Prostate gland (tissue), 2 donors: ENCODE measurements at places on chromosomes 5 and 9.

GRCh38 chr5:65820373-65820772 is 98.4 kb downstream of the NLN start:
- no peak for DNase-seq

- no peak for DNase-seq
Observed at GRCh38 chr5:39169081-39169480, 50.3 kb downstream of the FYB1 start.

DNA sequence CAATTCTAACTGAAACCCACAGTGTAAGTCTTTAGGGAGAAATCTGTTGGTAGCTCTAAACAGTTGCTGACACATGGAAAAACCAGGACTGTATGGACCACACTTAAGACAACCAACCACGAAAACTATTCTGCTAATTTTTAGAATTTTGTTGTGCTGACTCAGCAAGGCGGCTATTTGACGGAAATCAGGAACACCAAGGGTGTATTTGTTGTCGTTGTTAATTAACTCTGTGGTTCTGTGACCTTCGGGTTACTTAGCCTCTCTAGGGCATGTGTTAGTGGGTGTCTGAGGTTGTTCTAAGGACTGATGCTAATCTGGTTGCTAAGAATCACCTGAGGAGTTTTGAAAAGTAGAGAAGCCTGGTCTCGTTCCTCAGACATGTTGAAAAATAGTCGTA is 79.2 kb downstream of the ATP10B start:
- no peak for DNase-seq

- no peak for DNase-seq
Observed at GRCh38 chr9:72509635-72510034, 11.8 kb upstream of the TMC1 start.

DNA sequence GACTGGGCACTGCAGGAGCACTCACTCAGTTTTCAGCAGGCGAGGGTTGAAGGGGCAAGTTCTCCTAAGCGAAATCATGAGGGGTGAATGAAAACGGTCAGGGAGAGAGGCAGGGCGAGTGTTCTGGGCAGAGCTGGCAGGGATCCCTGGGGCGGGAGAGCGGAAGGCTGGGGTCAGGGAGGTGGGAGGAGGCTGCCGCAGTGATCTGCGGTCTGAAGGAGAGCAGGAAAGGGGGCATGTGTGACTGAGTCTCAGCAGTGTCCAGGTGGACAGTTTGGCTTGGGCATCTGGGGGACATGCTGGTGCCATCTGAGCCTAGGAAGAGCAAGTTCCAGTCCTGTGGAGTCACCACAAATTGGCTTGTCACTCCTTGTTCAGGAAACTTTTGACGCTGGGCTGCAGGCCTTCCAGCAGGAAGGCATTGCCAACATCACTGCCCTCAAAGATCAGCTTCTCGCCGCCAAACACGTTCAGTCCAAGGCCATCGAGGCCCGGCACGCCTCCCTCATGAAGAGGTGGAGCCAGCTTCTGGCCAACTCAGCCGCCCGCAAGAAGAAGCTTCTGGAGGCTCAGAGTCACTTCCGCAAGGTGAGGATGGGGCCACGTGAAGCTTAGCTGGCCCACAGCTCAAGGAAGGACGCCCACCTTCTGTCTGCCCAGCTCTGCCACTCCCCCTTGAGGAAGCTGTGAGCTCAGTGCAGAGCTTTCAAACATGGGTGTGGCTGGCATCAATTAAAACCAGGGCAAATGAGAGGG is 31.1 kb downstream of the DYNC2I2 start:
- DNase-seq = no peak

DNA sequence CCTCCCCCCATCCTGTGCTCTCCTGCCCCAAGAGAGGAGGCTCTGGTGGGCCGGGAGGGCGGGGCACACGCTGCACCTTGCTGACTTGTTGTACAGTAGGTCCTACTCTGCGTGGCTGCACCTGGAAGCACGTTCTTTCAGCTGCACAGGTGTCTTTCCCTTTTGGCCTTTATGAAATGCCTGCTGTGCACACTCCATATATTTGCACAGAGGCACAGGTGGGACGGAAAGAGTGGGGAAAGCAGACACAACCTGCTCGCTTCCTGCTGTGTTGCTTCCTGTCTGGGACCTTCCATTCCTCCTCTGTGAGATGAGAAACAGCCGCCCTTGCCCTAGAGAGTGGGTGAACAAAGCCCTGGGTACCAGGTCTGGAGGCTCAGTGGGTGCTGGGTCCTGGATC is 4.8 kb downstream of the USP20 start:
- no peak for DNase-seq

DNA sequence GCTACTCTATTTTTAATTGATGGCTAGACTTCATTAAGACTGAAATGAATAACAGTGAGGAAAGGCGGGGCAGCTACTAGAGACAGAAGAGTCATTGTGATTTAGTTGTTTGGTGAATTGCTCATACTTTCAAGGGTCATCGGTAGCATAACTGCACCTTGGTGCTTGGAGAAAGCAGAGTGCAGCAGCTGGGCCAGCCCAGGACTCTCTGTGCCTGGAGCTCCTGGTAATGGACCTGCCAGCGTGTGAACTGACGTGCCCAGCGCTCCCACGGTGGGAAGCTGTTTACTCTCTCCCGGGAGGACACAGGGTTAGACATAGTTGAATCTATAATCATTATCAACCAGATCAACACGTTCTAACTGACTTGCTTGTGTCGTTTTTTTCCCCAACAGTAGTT is 42.9 kb downstream of the LURAP1L start:
- peak; percentile 40 for DNase-seq

DNA sequence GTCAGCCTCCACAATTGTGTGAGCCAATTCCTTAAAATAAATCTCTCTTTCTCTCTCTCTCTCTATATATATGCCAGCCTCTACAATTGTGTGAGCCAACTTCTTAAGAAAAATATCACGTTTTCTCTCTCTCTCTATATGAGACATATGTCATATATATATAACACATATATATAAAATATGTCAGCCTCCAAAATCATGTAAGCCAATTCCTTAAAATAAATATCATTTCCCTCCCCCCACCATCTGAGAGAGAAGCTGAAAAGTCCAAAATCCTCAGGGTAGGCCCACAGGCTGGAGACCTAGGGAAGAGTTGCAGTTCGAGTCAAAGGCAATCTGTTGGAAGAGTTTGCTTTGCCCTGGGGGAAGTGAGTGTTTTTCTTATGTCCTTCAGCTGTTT is 158.1 kb upstream of the RPS23 start:
- DNase-seq = no peak

DNA sequence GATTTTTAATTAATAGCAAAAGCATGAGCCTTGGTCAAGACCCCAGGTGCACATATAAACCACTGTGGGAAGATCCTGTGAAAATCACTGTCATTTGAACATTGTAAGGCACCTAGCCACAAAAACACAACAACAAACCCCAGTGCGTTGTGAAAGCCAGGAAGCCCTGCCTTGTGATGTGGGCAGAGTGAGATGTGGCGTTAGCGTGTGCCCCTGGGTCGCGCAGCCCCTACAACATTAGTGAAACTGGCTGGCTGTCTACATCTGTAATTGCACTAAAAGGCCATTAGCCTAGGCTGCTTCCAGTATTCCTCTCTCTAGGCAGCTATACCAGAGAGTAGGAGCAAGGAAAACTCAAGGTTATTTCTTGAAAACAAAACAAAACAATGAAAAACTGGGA is 21.1 kb upstream of the PDZD2 start:
- DNase-seq = no peak

DNA sequence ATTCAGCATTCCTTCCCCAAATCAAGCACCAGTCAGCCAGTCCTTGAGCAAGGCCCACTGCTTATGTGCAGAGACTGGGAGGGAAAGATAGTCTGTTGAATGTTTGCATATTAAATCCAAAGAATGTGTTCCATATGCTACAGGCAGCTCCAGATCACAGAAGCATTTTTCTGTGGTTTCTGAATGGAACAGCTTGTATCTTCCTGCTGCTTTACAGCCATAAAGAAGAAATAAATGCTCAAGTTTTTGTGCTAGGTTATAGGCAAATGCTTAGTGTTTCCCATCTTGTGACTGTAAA is 310.3 kb downstream of the TRIM36 start:
- no peak for DNase-seq

GRCh38 chr5:1192971-1193590 is 8.3 kb upstream of the SLC6A19 start:
- no peak for DNase-seq

DNA sequence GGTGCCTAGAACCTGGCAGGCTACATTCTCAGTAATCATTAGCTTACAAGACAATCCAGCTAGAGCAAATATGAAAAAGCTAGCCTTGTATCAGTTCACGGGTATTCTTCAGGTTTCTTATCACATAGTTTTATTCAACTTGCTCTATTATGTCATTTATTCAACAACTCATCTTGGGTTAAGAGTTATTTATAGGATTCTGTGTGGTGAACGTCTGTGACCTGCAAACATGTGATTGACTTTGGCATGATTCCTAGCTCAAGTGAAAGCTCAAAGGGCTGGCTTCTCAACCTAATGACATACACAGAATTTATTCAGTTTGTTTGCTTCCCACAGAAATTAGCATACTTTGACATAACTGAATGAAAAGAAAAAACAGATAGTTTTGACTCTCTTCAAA is 173.1 kb downstream of the PLPPR1 start:
- DNase-seq = no peak

GRCh38 chr5:172380987-172381643 is 73.2 kb downstream of the SH3PXD2B start:
- DNase-seq = peak; percentile 89

DNA sequence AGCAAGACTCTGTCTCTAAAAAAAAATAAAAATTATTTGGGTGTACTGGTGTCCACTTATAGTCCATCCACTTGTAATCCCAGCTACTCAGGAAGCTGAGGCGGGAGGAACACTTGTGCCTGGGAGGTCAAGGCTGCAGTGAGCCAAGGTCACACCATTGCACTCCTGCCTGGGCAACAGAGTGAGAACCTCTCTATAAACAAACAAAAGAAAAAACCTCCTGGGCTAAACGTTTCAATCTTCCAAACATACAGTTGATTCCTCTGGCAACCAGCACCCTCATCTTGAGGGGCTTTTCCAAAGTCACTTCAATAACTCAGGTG is 13.9 kb upstream of the CDK5RAP2 start:
- DNase-seq = no peak

DNA sequence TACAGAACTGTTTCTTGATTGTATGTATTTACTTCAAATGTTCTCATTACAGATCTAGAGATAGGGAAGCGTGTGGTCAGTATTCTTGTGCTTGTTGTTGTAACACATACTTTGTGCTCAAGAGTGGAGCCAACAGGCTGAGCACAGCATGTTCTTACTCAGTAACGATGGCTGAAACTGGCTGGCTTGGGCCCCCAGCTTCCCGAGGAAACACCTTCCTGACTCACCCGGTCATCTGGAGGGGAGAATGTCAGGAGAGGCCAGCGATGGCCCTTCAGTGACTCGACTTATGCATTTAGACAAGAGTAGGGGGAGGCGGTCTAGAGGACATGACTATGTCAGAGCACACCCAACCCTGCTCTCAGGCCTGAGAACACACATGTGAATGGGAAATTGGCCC is 25.6 kb downstream of the ZNF474 start:
- no peak for DNase-seq

DNA sequence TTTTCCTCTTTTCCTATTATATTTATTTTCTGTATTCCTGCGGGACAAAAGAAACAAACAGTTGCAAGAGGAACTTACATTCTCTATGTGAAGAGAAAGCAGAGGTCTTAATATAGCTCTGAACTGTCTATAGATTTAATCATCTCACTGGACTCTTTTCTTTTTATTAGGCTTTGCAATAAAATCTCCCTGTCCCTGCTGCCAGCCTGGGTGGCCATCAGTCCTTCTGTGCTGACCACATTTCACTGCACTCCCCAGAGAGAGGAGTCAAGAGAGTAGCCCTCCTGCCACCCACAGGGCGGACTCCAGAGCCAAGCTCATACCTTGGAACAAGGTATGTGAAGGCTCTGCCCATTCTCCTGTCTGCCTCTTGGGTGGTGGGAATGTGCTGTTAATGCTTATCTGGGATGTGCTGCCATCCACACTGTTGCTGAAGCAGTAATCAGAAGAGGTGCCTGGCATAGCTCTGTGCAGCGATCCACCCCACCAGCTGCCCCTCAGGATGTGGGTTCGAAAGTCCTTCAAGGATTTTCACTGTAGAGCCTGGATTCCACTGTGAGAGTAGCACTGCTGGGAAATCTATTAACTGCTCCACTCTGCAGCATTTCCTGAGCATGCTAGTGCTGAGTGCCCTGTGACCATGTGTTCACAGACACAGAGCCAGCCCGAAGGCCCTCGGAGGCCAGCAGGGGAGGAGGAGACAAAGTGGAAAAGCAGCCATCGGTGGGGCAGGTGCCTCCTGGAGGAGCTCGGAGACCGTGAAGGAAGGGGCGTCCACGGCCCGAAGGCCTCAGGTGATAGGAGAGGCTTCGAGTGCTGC is 334.6 kb downstream of the MED10 start:
- no peak for DNase-seq

- no peak for DNase-seq
Observed at GRCh38 chr5:77642738-77643653, 4.5 kb upstream of the OTP start.

DNA sequence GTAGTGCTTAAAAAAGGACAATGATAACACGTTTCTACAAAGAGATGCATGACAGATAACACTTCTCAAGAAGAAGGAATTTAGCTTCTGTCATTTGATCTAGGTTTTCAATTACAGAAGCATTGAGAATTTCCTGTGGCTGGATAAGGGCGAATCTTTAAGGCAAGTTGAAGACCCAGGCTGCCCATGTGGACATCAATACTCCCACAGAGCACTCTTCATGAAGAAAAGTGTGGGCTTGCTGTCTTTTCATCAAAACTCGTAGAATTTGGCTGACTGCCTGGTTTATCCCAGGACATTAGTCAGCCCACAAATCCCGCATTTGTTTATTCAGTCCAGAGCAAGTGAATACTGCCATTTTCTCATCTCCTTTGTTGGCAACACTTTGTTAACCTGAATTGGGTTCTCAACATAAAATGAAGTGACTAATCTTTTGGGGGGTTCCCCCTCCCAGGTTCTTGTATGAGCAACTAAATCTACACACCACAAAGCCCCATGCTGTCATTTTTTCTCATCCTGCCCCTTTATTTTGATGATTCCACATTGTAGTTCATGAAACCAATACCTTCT is 43.4 kb upstream of the CDKN2B start:
- DNase-seq = no peak

GRCh38 chr5:154794525-154795234 is 39.5 kb downstream of the LARP1 start:
- no peak for DNase-seq

GRCh38 chr5:32690153-32690552 is 21.0 kb upstream of the NPR3 start:
- no peak for DNase-seq

GRCh38 chr5:79423296-79423695 is 90.6 kb downstream of the HOMER1 start:
- DNase-seq = no peak
